ENCODE measurements at places on chromosomes 4 and X.

GRCh38 chr4:151034829-151035228 is 19.7 kb upstream of the LRBA start:
- no peak for DNase-seq

DNA sequence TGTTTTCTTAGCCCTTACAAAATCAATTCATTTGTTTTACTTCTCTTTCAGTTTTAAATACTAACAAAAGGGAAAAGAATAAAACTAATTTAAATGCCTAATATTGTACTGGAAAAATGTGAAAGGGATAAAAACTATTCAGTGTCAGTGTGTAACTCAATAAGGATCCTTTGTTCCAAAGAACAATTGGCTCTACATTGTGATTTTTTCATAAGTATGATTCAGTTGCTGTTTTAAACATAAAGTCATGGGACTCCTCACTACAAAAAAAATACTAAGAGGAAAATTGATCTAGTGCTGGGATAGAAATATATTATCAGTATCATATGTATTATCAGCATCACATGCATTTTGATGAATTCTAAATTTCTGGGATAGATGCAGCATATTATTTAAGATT is 199.4 kb upstream of the TRAM1L1 start:
- no peak for DNase-seq

GRCh38 chrX:48461830-48462229 is 8.2 kb downstream of the SLC38A5 start:
- DNase-seq, result no peak

DNA sequence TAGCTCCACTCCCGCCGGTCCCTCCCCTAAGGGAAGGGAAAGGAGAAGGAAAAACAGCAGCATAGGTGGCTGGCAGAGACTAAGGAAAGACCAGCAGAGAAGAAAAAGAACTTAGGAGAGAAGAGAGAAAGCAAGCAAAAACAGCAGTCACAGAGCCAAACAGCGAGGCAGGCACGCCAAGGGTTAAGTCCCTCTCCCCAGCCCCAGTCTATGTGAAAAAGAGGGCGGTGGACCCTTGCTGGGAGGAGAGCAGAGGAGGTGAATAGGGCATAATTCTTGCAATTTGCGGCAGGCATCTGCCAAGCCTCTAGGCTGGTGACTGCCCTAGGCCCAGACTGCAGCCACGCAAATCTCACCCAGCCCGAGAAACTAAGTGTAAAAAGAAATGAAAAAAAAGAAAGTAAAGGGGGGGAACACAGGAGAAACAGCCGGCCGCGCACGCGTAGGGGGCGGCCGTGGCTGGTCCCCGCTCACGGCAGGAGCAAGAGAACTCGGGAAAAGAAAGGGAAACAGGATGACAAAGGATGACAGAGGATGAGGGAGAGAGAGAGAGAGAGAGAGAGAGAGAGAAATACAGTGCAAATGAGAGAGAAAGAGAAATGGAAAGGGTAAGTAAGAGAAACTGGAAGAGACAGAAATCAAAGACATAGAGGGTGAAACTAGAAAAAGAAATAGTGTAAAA is 48.6 kb downstream of the MAGEA9 start:
- no peak for DNase-seq

GRCh38 chr4:85587952-85588351 is 113.0 kb downstream of the ARHGAP24 start:
- no peak for DNase-seq

DNA sequence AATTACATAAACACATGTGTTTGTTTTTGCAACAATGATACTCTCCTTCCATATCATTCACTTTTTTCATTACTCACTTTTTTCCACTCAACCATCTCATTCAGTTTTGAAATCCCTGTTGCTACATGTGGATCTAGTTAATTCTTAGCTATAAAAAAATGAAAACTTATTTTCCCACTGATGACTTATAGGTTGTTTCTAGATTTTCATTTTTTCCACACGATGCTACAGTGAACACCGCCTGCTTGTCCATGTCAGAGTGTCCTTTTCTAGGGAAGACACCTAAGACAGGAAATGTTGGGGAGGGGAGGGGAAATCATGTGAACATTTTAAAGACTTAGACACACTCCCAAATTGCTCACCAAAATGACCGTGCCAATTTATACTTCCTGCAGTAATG is 70.2 kb downstream of the SUPT20HL2 start:
- DNase-seq, result no peak

DNA sequence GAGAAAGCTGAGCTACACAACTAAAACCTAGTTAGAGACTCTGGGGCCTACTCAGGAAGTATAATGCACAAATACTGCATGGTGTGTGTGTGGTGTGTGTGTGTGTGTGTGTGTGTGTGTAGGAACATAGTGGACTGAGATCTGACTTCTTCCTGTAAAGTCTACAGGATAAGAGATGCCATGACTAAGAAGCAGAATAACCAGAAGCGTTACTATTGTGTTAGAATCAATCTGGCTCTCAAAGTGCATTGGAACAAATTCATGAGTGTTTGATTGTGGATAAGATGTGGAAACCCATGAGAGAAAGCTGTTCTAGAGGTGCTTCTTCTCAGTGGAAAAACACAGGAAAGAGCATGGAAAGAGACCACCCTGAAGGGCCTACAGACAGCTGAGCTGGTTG is 302.1 kb downstream of the INPP4B start:
- DNase-seq, result no peak

GRCh38 chr4:57194068-57194611 is 84.0 kb upstream of the IGFBP7 start:
- DNase-seq, result no peak

DNA sequence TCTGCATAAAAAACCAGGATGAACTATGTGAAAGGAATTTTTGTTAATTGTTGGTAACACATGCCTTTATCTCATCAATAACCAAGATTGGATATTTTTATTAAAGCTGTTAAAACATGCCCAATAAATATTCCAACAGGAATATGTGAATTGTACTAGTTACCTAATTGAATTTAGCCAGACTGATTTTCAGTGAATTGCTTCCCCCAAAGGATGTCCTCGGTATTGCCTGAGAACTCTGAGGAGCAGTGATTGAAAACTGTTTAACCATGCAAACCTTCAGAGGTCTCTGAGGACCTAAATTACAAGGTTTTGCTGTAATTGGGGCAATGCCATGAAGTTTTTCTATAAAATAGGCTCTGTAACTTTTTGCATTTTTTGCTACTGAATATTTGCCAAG is 66.6 kb downstream of the BLTP1 start:
- DNase-seq, result no peak

GRCh38 chr4:10727140-10727880 is 42.7 kb upstream of the CLNK start:
- no peak for DNase-seq

GRCh38 chrX:25968920-25969319 is 169.2 kb upstream of the MAGEB18 start:
- no peak for DNase-seq

- DNase-seq, result no peak
Observed at GRCh38 chr4:100722866-100723459, 205.1 kb upstream of the EMCN start.

GRCh38 chr4:23602720-23603119 is 287.1 kb downstream of the PPARGC1A start:
- DNase-seq, result no peak

- DNase-seq, result no peak
Observed at GRCh38 chrX:120672841-120673530, 43.1 kb upstream of the C1GALT1C1 start.

- no peak for DNase-seq
Observed at GRCh38 chr4:118417325-118417724, 64.5 kb upstream of the PRSS12 start.

DNA sequence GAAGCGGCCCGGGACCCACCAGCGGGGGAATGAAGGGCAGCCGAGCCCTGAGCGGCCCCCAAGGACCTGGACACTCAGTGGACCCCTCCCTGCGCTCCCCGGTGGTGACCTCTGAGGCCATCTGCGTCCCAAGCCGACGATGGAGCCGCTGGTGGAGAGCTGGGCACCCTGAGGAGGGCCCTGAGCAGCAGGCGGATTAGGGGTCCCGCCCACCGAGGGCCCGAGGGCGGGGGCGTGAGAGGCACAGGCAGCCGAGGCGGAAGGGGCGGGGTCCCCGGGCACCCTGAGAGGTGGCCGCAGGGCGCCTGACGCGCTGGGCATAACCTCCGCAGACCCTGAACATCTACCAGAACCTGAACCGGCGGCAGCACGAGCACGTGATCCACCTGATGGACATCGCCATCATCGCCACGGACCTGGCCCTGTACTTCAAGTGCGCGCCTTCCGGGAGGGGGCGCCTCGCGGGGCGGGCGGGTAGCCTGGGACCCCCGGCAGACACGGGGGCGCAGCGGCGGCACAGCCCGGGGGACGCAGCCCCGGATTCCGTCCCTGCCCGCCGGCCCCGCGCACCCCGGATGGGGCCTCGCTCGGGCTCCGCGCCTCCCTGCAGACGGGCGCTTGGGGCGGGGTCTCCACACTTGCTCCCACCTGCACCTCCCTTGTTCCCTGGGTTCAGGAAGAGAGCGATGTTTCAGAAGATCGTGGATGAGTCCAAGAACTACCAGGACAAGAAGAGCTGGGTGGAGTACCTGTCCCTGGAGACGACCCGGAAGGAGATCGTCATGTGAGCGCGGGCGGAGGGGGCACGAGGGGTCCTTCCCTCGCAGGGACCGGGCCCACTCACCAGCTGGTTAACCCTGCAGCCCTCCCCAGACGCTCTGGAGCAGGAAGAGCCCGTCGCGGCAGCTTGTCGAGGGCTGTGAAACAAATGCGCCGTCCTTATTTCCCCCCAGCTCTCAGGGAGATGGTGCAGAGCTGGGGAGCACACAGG is 10.3 kb downstream of the ATP5ME start:
- DNase-seq, result peak; percentile 68

DNA sequence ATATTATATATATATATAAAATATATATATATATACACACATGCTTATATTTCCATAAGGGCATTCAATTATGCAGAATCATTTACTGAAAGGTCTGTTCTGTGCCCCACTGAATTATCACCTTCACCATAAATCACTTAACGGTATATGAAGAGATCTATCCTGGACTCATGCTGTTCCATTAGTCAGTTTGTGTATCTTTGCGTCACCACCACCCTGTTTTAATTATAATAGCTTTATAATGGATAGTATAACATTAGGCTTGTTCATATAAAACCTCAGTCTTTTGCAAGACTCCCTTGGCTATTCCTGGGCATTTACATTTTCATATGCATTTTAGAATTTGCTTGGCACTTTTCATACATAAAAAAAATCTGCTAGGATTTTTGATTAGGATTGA is 19.1 kb downstream of the WDR17 start:
- no peak for DNase-seq

GRCh38 chrX:38129366-38129765 is 91.3 kb downstream of the SRPX start:
- DNase-seq, result no peak

GRCh38 chrX:8629871-8630270 is 102.1 kb downstream of the ANOS1 start:
- no peak for DNase-seq

- no peak for DNase-seq
Observed at GRCh38 chrX:131032354-131033230, 25.6 kb upstream of the ARHGAP36 start.

DNA sequence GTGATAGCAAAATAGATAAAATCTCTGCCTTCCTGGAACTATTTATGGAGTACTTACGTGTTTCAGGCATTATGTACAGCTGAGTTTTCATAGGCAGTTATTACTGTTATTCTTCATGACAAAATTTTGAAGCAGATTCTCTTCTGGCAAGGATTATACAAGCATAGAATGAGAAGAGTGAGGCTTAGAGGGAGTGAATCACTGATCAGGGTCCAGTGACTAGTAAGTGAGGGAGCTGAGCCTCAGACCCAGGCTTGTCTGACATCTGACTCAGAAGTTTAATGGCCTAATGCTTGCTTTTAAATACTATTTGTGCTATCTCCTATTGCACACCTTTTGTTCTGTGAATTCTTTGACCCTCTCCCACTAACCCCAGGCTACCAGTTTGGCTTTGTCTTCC is 110.6 kb downstream of the DTHD1 start:
- DNase-seq, result no peak

DNA sequence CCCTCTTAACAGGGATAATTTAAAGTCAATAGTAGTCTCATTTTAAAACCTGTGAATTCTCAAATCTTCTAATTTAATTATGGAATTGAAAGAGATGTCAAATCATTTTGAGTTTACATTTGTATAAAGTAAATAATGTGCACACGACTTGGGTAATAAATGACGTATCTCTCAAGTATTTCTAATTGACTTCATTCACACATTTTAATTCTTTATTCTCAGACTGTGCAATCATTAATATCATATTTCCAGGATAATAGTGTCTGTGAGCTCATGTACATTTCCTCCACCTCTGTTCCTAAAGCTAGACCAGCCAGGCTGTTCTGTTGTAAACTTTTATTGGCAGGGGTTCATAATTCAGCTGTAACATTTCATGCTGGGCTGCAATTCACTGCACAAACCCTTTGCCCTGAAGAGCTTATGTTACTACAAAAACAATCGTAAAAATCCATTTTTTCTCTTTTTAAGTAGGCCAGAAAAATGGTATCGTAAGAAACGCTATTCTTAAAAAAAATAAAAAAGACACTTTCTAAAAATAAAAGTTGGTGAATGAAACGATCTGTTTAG is 1103.1 kb upstream of the TENM3 start:
- no peak for DNase-seq

DNA sequence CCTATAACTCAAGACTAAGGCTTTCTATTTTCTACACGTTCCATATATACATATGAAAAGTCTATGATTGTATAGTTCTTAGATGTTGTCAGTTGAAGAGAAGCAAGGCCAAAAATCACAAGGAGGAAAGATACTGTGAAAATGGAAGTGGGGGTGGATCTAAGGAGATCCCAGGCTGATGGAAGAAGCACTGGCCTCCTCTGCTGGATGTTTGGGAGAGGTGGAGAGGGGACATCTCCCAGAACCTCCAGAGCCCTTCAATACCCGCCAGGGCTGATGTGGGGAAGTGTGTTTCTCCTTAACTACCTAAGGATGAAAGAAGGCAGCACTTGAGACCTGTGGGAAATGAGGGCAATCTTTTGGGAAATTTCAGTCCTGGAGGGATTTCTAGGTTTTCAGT is 67.4 kb downstream of the RASGEF1B start:
- DNase-seq, result no peak

GRCh38 chr4:88803600-88804096 is 106.0 kb upstream of the NAP1L5 start:
- no peak for DNase-seq

GRCh38 chrX:40755291-40756249 is 20.2 kb upstream of the MED14 start:
- DNase-seq, result no peak

- no peak for DNase-seq
Observed at GRCh38 chr4:94744850-94745249, 12.9 kb upstream of the BMPR1B start.

- DNase-seq, result no peak
Observed at GRCh38 chr4:137923494-137923893, 318.7 kb downstream of the SLC7A11 start.

DNA sequence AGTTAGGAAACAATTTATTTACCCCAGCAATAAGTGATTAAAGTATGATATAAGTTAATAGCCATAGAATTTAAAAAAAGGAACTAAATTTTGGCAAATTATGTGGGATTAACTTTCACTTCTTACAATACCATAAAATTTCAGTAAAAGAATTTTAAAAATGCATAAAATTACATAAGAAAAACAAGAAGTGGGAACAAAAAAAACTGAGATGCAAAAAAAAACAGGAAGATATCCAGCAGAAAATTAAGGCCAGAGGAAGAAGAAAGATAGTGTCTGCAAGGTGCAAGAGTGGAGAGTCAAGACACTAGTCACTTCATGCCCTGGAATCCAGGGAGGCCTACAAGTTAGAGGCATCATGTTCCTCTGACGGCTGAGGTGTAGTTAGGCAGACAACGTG is 184.2 kb downstream of the GASK1B start:
- no peak for DNase-seq
